ENCODE measurements at places on chromosomes 7 and 10.

GRCh38 chr7:42315631-42316030 is 78.6 kb upstream of the GLI3 start:
- no peak for DNase-seq

GRCh38 chr7:44853391-44853790 is 5.5 kb upstream of the H2AZ2 start:
- no peak for DNase-seq

DNA sequence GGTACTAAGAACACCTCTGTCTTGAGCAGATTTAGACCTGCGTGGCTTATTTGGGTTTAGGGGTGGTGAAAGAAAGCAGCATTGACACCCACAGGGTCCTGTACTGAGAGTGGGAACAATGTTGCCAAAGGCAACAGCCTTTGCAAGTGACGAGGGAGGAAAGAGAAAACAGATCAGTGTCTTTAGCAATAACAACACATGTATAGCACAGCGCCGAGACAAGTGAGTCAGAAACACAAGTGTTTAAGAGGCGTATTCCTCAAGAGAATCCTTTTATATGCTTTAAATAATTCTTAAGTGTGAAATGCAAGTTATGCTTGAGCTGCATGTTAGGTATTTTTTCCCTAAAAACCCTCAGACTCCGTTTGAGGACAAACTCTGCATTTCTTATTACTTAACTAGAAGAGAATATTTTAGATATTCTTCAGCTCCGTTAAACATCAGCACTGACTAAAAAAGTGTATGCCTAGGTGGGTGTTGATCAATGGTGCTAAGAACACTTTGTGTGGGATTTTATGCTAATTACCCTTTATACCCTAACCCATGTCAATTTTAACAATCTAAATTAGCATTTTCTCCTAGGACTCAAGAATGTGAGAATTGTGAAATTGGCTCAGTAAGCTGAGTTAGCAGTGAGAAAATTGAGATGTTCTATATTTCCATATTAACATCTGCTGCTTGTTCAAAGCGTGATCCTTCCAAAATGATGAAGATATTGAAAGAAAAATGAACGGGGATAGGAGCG is 1095.4 kb upstream of the CELF2 start:
- DNase-seq, result no peak

- no peak for DNase-seq
Measured at GRCh38 chr7:37150180-37150579, 298.5 kb downstream of the ELMO1 start.

DNA sequence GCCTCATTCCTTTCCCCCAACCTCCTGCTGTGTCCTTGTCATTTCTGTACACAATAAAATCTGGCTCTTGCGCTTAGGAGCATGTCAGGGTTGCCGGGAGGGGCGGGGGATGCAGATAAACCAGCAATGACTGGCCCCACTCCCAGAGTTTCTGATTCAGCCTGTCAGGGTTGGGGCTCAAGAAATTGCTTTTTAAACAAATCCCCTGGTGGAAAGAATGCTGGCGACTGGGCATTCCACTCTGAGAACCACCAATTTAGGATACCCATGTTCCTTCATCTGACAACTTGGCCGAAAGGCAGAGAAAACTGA is 376.4 kb downstream of the TCERG1L start:
- DNase-seq, result no peak

DNA sequence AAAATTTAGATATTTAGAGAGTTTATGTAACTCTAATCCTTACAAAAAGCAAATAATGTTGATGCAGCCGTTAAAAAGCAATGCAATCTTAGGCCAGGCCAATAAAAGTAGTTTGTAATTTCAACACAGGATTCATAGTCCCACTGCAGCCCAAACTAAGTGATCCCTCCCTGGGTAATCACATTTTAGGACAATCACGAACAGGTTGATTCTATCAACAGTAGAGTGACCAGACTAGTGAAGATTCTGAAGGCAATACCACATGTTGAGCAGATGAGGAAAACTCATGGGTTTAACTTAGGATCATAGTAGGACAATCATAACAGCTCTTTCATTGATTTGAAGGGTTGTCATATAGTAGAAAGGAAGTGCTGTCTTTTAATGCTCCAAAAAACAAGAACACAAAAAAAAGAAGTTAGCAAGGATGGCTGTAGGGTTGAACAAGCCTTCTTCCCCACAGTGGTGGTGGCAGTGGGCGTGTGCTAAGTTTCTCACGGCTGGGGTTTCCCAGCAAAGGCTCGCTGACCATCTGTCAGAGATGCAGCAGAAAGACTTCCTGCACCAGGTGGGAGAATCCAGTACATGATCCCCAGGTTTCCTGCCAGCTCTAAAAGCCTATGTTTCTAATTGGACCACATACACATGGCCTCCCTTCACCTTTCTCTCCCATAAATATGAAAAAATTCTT is 212.2 kb downstream of the CHRM2 start:
- no peak for DNase-seq

DNA sequence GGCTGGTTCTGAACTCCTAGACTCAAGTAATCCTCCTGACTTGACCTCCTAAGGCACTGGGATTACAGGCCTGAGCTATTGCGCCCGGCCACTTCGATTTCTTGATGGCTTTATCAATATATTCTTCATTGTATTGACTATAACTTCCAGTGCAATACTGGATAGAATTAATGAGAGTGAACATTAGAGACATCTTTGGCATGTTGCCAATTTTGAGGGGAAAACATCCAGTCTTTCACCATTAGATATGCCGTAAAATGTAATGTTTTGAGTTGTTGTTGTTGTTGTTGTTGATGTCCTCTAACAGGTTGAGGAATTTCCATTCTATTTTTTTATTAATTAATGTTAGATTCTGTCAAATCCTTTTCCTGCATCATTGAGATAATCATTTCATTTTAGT is 578.9 kb downstream of the ZWINT start:
- no peak for DNase-seq

GRCh38 chr10:932589-932988 is 1.1 kb upstream of the LARP4B start:
- no peak for DNase-seq

GRCh38 chr10:30705625-30706149 is 76.1 kb upstream of the LYZL2 start:
- no peak for DNase-seq

DNA sequence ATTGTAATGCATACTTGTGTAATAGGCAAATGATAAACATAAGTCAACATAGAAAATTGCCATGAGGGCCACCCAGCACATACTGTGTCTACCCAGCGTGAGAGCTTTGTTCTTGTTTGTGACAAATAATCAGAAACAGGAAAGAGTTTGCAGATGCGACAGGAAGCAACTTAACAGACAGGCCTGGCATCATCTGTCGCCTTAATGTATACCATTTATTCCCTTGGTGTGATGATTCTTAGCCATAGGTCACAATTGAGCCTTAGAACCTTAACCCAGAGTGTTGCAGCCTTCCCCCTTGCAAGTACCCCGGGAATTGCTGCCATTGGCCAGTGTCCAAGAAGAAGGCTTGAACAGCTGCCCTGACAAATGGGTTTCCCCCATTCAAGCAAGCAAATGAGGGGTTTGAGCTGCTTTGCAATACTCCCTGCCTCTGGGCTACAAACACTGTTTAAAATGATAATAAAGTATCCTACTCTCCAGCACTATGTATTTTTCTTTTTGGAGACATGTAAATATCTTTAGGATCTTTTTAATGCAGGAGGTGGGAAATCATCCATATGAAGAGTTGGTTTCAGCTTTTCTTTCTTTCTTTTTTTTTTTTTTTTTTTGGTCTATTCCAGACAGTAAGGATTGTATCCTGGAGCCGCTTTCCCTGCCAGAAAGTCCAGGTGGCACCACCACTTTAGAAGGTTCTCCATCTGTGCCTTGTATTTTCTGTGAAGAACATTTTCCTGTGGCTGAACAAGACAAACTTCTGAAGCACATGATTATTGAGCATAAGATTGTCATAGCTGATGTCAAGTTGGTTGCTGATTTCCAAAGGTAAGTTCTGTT is 80.0 kb downstream of the ZNF277 start:
- peak; percentile 79 for DNase-seq

DNA sequence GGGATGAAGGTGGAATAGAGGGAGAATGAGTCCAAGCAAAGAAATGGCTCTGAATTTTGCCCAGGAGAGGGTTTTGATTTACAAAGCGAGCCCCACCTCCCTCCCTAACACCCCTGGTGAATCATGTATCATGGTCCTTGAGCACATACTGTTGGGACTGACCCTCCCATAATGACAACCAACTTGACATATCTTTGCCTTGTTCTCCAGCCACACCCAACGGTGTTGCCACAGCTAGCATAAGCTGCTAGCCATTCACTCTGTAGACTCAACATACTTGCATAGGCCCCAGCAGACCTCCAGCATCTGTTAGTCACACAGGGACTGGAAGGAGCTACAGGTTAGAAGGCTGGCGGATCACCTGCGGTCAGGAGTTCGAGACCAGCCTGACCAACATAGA is 538.5 kb downstream of the KCNMA1 start:
- no peak for DNase-seq
